ENCODE measurements at places on chromosomes 11 and 22.

GRCh38 chr11:75523811-75524664, 1.7 kb downstream of the GDPD5 start:
- DNase-seq, result no peak

DNA sequence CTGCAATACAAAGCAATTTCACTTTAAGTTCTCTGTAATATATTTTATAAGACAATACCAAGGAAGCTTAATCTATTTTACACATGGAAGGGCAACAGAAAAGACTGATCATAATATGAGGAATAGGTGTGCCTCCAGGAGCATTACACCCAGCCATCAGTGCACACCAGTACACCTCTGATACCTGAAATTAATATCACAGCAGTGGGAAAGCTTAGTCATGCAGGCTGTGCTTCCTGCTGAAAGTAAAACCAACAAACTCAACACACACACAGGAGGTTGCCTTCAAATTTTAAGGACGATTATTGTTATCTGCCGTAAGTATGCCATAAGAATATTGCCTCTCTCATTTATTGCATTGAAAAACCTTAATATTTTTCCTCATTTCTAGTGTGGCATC, 1119.1 kb upstream of the TENM4 start:
- no peak for DNase-seq

GRCh38 chr11:79044201-79044600, 396.6 kb downstream of the TENM4 start:
- DNase-seq, result no peak

GRCh38 chr11:77560605-77561004, 29.1 kb upstream of the AQP11 start:
- DNase-seq, result no peak

- DNase-seq, result no peak
Observed at GRCh38 chr11:121134741-121135312, 33.8 kb downstream of the TECTA start.
